ENCODE measurements at places on chromosomes 12 and 14. TPM values are rescaled to one million over a fixed set of nuclear protein-coding genes. Genes with fewer than 3 reads are reported as not detected.

Gene LRRC43
- total RNA-seq = not detected

GRCh38 chr12:2136901-2137300, 84.1 kb downstream of the CACNA1C start:
- DNase-seq = no peak

DNA sequence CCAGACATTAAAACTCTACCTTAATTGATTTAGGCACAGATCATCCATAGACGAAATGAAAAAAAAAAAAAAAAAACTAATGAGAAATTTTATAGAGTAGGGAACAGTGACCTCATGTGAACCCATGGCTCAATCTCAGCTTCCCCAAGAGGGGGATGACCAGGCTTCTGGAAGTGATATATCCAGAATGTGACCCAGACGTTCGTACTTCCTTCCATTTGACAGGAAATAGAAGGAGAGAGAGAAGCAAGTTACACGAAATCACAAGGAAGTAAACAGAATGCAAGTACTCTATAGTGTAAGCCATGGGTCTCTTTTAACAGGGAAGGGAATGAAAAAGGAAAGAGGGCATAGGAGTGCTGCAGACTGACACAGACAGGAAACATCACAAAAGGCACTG, 10.1 kb downstream of the FOXN3 start:
- no peak for DNase-seq

GRCh38 chr12:98185606-98186005, 329.8 kb upstream of the TMPO start:
- DNase-seq = no peak

GRCh38 chr12:121088195-121088585, 44.5 kb upstream of the P2RX7 start:
- DNase-seq = no peak

- DNase-seq = no peak
Observed at GRCh38 chr12:53098354-53098981, 1.0 kb downstream of the IGFBP6 start.

GRCh38 chr12:121025442-121026226, 9.3 kb upstream of the C12orf43 start:
- no peak for DNase-seq

Gene GLS2
- 10.9 TPM for total RNA-seq

Gene GCN1
- 132 TPM for total RNA-seq

- no peak for DNase-seq
Observed at GRCh38 chr14:36834293-36834692, 172.6 kb downstream of the PAX9 start.

- DNase-seq = no peak
Observed at GRCh38 chr12:98767248-98767647, 122.2 kb downstream of the APAF1 start.

DNA sequence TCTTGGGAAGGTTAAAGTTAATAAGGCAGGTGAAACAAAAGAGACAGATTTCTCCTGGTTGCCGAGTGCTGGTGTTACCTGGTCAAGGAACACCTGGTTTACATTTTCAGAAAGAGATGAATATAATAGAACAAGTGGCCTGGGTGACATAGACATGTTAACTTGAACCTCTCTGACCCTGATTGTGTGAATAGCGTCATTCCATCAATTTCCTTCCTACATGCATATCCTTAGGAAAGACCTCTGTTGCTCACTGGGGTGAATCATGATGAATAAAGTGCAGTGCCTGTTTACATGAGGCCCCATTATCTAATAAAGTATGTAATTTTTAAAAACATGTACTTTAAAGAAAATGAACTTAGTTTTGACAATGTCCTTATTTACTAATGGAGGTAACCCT, 1822.9 kb upstream of the FLRT2 start:
- DNase-seq = no peak

- no peak for DNase-seq
Observed at GRCh38 chr12:112537710-112538396, 119.1 kb downstream of the PTPN11 start.

Gene SPIC
- total RNA-seq = not detected

DNA sequence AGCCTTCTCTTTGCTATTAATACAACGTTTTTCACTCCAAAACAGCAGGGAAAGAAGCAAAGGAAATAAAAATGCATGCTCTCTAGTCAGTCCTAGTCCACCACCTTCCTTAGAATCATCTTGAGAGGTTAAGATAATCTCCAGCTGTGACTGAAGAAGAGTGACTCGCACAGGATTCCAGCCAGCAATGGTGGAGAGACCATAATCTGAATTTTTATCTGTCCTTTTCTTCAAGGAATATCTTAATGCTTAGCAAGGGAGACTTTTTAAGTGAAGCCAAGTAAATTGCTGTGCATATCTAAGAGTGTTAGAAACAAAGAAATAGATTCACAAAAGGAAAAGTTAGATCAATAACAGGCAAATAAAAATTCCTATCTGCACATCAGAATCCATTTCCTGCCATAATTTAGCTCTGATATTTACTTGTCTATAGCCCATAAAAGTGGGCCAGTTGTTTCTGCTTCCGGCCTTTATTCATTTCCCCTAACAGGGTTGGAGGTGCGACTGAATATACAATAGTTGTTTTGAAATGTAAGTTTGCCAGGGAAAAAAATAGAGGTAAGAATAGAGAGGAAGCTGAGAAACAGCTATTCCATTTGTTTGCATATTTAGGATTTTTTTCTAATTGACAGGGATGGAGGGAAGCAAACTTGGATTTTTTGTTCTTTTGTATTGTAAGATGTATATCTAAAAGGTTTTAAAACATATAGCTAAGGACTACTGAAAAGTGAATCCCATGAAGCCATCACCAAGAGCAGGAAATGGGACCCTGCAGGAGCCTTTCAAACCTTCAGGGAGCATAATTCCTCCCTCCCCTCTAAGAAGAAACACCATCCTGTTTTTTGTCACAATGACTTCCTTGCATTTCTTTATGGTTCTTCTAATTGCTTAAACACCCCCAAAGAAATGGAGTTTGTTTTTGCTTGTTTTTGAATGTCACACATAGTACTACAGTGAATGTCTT, 154.0 kb downstream of the ITPR2 start:
- DNase-seq = no peak

DNA sequence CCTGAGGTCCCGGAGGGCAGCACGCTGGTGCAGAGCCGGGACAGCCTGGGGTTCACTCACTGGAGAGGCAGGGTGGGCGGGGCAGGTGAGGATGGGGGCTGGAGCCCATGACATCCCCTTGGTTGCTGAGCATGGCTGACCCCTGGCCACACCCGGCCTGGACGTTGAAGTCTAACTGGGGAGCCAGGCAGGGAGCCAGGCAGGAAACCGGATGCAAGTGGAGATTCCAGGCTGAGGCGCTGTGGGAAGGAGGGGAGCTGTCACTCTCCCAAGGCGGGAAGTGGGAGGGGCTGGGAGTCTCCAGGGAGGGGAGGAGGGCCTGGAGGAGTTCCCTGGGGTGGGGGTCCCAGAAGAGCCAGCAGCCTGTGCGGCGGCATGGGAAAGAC, 7.7 kb upstream of the INF2 start:
- DNase-seq = no peak

Gene G2E3
- total RNA-seq = 30.2 TPM

DNA sequence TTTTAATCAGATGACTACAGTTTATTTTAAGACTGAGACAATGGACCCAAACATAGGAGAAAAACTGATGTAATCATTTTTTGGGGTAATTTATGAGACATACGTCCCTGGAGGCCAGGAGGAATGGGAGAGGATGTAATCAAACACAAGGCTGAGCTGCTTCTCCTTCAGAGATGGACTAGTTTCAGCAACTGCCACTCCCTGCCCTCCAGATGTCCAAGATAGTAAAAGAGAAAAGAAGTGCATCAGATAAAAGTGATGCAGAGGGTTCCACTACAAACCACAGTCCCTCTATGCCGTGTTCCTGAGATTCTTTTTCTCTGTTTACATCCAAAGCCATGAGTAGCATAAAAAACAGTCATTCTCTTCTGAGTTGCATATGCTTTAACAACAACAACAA, 101.1 kb downstream of the DACT1 start:
- no peak for DNase-seq

GRCh38 chr14:34711796-34712712, 2.3 kb downstream of the CFL2 start:
- DNase-seq = no peak

- no peak for DNase-seq
Observed at GRCh38 chr12:124231980-124232653, 62.8 kb upstream of the RFLNA start.

Gene CIROP
- not detected for total RNA-seq

DNA sequence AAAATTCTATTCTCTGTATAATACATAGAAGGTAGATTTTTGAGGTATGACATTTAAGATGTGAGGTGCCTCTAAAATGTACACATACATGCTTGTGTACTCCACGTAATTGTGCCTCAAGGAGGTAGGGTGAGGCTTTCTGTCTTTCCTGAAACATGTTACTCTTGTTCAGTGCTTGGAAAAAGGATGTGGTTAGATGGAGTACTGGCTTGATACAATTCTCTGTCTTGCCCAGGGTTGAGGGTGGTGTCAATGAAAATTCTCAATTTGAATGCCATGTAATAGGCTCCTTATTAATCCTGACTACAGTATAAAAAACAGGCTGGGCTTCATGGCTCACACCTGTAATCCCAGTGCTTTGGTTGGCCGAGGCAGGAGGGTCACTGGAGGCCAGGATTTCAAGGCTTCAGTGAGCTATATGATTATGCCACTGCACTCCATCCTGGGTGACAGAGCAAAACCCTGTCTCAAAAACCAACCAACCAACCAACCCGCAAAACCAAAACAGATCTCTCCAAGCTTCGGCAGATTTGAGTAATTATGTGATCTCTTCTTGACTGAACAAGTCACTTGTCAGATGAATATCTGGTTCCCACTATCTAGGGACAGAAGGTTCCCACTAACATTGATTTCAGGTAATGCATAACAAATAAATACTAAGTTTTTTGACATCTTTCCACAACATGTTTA, 41.6 kb downstream of the RCOR1 start:
- no peak for DNase-seq

DNA sequence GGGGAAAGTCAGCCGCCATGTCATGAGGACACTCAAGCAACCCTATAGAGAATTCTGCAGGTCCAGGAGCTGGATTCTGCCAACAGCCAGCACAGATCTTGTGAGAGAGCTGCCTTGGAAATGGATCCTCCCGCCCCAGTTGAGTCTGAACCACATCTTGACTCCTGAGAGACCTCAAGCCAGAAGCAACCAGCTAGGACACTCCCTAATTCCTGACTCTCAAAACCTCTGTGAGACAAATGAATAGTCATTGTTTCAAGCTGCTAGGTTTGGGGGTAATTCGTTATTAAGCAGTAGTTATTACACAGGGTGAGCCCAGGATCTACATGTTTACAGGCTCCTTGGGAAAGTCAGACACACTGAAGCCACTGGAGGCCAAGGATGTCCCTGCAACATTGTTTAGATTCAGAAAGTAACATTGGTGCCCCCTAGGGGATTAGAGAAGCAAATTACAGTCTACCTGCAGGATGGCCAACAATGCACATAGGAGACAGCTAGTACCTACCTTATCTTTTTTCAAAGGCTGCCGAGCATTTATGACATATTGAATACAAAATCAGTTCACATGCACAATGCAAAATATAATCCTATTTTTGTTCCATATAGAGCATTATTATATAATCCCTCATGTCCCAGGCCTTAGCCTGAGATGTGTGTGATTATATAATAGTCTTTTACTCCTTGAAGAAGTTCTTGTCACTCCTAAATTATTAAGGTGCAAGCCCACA, 57.9 kb upstream of the FICD start:
- no peak for DNase-seq

DNA sequence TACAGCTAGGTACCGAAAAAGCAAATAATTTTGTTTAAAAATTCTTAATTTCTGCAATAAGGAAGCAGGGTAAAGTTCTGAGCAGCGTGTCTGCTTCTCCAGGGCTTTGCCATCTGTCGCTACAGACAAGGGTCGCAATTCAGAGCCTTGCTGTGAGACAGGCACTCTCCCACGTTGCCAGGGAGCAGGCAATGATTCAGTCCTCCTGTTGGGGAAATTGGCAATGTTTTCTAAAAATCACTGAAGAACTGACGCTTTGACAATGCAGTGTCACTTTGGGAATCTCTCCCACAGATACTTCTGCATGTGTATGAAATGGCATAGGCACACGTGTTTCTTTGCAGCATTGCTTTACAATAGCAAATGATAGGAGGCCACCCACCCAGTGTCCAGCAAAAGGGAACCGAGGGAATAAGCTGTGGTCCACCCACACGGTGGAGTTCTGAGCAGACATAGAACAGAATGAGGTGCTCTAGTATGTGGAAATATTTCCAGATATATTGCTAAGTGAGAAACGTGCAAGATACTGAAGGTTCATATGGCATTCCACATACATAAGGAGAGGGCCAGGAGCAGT, 16.0 kb upstream of the HIP1R start:
- DNase-seq = no peak

Gene IRAK4
- total RNA-seq = 60.7 TPM

GRCh38 chr12:124240493-124240892, 54.4 kb upstream of the RFLNA start:
- no peak for DNase-seq

Gene ZNF385A
- 3.2 TPM for total RNA-seq

DNA sequence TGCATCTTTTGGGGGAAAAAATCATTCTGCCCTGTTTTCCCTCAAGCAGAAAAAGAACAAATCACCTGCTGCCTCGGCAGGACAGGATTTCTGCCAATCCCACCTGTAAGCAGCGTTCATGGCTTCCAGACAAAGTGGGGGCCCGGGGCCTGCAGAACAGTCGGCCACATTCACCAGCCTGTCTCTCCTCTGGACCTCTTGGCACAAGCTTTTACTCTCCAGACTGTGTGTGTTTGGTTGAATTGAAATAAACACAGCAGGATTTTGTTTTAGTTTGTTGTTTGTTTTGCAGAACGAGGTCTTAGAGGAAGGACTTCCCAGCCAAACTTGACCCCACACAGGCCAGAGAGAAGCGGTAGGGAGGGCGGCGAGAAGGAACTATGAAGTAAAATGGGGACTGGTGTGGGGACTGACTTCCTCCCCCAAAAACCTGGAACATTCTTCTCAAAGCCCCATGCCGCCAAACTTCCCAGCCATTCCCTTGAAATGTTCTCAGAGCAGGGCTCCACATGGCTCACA, 41.7 kb upstream of the FOS start:
- DNase-seq = no peak

Gene SALL2
- total RNA-seq = 6.2 TPM

- DNase-seq = no peak
Observed at GRCh38 chr14:104398656-104399055, 180.9 kb upstream of the C14orf180 start.

DNA sequence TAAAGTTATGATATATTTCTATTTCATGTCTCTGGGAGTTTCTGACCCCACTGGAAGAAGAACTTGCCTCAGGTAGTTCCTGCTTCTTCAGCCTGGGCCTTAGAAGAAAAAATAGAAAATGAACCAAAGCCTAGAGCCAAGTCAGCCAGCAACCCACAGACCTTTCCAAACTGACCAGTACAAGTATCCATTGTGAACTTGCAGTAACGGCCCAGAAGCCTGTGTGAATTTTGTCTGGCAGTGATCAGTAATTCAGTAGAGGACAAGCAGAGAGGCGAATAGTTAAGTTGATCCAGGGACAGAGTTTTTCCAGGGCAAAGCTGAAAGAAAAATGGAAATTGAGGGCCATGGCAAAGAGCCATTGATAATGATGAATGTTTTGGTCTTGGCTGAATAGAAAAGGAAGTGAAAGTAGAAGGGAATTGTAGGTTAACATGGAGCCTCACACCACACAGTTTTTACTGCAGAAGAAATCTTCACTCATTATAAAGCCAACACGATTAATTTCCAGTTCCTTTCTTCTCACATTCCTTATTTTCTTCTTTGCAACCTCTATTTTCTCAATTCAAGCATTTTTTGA, 311.8 kb downstream of the BTG1 start:
- no peak for DNase-seq
